ENCODE measurements at places on chromosomes 7 and 10. TPM values are rescaled to one million over a fixed set of nuclear protein-coding genes. Genes with fewer than 3 reads are reported as not detected.

GRM8 gene
- total RNA-seq = 0.05 TPM

ADAM22 gene
- 10.0 TPM for total RNA-seq

MRC1 gene
- total RNA-seq = 0.37 TPM

GRCh38 chr10:61903221-61903927 lies 1.9 kb downstream of the ARID5B start:
- no peaks in the 10 kb centered on the region for H3K27me3 ChIP-seq
- peak overlapping the region; percentile 75 for H3K4me3 ChIP-seq
- H3K27ac ChIP-seq = peak overlapping the region; percentile 92
- peak; percentile 42 for DNase-seq
- no peaks in the 10 kb centered on the region for H3K36me3 ChIP-seq

GRCh38 chr7:64528770-64529169 lies 34.1 kb downstream of the ZNF680 start:
- no peaks in the 10 kb centered on the region for H3K4me1 ChIP-seq
- H3K27ac ChIP-seq = no peak overlapping the region
- DNase-seq = no peak
- H3K36me3 ChIP-seq = no peaks in the 10 kb centered on the region
- H3K27me3 ChIP-seq = no peaks in the 10 kb centered on the region

- no peaks in the 10 kb centered on the region for H3K27me3 ChIP-seq
- no peaks in the 10 kb centered on the region for H3K36me3 ChIP-seq
- no peak for DNase-seq
- no peak overlapping the region for H3K27ac ChIP-seq
- no peak overlapping the region for H3K4me3 ChIP-seq
- no peaks in the 10 kb centered on the region for H3K4me1 ChIP-seq
These were observed 1196.8 kb upstream of the PHF14 start for GRCh38 chr7:9776900-9777299.

DNA sequence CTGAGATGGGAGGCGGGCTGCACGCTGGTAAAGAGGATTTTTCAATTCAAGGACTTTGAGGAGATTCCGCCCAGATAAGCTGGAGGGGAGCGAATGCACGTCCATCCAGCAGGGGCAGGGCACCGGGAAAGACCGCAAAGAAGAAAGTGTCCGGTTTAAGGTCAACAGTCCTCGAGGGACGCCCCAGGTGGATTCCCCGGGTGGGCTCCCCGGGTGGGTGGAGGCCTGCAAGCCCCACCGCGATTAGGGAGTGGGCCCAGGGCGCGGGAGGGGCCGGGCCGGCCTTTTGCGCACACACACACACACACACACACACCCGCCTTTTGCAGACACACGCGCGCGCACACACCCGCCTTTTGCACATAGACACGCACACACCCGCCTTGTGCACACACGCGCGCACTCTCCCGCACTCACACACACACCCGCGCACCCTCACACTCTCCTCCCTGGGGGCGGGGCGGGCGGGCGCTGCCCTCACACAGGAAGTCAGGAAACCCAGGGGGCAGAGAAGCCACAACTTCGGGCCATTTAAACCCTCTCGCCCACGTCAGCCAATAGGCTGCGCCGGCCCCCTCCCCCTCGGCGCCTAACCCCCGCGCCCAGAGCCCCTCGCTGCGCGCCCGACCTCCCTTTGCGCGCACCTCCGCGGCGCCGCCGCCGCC lies 615 bp downstream of the ARHGAP12 start:
- no peaks in the 10 kb centered on the region for H3K27me3 ChIP-seq
- no peak for DNase-seq
- H3K36me3 ChIP-seq = 0 out of 2 replicates have a peak, but pooled peaks cover 2% of the 10 kb centered on the region
- peak overlapping the region; percentile 73 for H3K4me3 ChIP-seq

DNA sequence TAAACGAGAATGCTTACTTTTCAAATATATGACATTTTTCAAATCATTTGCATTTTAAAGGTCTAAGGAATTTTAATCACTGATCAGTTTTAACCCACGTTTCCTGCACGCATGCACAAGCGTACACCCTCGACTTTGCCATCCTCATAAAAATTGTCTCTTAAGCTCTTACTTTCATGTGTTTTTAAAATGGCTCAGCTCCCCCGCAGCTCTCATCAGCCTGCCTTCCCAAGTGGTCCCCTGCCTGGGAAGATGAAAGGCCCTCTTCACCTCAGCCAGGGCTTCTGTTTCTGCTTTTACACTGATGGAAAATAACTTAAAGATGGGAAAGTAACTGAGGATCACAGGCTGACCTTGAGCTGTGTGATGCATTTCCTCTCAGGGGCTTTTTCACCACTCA lies 131.6 kb upstream of the LSM8 start:
- no peak for DNase-seq
- no peaks in the 10 kb centered on the region for H3K36me3 ChIP-seq
- H3K27me3 ChIP-seq = no peaks in the 10 kb centered on the region
- no peak overlapping the region for H3K4me3 ChIP-seq
- H3K4me1 ChIP-seq = no peaks in the 10 kb centered on the region

DNA sequence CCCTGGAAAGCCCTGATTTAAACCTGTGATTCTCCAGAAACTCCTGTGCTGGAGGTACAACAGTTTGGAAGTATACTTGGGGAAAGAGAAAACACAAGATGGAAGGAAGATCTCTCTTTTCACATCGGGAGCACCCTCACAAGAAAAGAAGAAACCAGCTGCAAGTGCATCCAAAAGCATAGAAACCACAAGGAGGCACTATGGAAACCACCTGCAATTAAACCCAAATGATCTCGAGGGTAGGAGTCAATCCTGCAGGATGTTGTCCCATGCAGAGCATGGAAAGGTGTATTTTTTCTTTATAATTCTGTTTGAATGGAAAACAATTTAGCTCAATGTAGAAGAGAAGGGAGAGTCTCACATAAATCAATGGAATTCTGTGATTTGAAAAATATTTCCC lies 210.5 kb downstream of the TWIST1 start:
- no peak overlapping the region for H3K4me3 ChIP-seq
- no peaks in the 10 kb centered on the region for H3K27me3 ChIP-seq
- no peaks in the 10 kb centered on the region for H3K4me1 ChIP-seq

Measured in HCT116 (cell line).